ENCODE measurements at places on chromosomes 1 and 21. TPM values are rescaled to one million over a fixed set of nuclear protein-coding genes. Genes with fewer than 3 reads are reported as not detected.

The NHLH1 gene
- total RNA-seq: 0.39 TPM

The TXNDC12 gene
- 41.4 TPM for total RNA-seq

The DIPK1A gene
- 8.6 TPM for total RNA-seq

The GJA9 gene
- not detected for total RNA-seq

The HMCN1 gene
- total RNA-seq: 0.01 TPM

The TDRD5 gene
- total RNA-seq: not detected

The IVL gene
- total RNA-seq: 0.10 TPM

The UBXN10 gene
- not detected for total RNA-seq

Data from A549 treated with Mapracorat at 1 μM for 4 hours (cell line).